Activated naive CD8-positive, alpha-beta T cell treated with anti-CD3 and anti-CD28 coated beads, Interleukin-2, amount 50 U/mL, for 24 hours (primary cell): ENCODE measurements at places on chromosomes 6 and 20.

- no peak for DNase-seq
Measured at GRCh38 chr6:156413154-156413553, 364.0 kb upstream of the ARID1B start.

- no peak for DNase-seq
Measured at GRCh38 chr6:89132057-89132456, 13.8 kb upstream of the PM20D2 start.

GRCh38 chr6:142075516-142076101 lies 57.1 kb upstream of the GJE1 start:
- no peak for DNase-seq

GRCh38 chr20:24634855-24635254 lies 165.4 kb downstream of the SYNDIG1 start:
- no peak for DNase-seq

GRCh38 chr6:79668381-79668780 lies 37.3 kb downstream of the SH3BGRL2 start:
- DNase-seq: no peak

DNA sequence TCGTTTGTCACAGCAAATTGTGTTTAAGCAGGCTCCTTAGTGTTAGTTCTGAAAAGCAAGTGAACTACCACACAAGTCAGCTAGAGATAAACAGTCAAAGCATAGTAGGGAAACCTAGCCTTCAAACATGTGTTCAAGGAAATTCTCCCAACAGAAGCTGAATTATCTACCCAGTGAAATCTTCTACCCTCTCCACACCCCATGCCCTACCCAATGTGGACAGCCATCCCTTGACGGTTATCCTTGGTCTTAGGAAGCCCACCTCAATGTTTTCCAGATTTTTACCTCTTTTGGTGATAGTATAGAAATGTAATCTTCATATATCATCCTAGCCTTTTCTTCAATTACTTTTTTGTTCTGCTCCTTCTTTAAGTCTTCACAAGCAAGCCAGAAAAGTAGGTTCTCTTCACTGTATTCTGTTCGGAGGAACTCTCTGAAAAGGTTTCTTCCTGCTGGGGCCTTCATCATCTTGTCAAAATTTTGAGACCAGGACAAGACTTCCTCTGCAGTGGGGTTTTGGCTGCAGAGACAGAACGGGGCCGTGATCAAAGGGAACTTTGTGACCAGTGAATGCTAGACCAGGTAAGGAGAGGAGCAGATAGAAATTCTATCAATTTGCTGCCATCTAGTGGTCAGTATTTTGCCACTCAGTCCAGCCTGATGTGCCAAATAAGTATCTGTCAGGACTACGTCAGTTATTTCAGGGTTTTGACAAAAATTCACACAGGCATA lies 21.6 kb upstream of the MTRF1L start:
- DNase-seq: peak; percentile 14

GRCh38 chr6:152054441-152054840 lies 247.0 kb downstream of the ESR1 start:
- DNase-seq: no peak
